Sciatic nerve (tissue), 2 donors: ENCODE measurements at places on chromosomes 12 and 14.
A peak's percentile ranks its signal among the peaks of the same experiment; 100 is the strongest.

- DNase-seq = no peak
Observed at GRCh38 chr14:69041783-69042182, 62.7 kb upstream of the ACTN1 start.

- no peak for DNase-seq
Observed at GRCh38 chr14:23055621-23056144, 1.6 kb downstream of the CDH24 start.

- DNase-seq = no peak
Observed at GRCh38 chr12:48779869-48780268, 9.0 kb downstream of the ADCY6 start.

DNA sequence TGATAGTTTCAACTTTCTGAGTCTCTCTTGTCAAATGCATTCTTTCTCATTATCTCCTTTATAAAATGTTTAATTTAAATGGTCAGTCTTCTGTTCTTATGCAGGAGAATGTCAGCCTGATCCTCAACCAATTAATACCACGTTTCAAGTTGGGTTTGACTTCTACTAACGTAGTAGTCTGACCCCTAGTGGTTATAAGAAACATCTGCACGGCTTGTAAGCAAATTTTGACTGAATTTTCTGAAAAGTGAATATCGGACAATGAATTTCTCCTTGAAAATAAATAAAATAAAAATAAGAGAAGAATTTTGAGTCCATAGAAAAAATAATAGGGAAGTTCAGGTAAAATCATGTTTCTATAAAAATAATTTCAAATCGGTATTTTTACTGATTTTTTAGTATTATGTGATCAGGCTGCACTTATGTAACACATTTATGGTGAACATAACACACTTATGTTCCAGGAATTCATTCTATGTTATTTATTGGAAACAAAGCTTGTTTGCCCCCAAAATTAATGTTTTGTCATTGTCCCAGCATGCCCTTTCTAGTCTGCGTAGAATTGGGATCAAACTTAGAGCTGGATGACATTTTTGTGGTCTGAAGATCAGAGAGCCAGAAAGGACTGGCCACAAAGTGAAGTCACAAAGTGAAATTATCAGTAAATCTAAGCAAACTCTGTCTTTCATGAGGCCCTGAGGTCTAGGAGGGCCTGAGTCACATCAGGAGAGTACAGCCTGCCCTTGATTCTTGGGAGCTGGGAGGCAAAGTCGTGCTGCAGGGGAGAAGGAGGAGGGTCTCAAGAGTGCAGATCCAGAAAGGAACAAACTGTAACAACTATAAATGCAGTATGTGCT is 101.2 kb upstream of the STXBP6 start:
- no peak for DNase-seq

- DNase-seq = no peak
Observed at GRCh38 chr14:69948351-69948750, 69.1 kb downstream of the SMOC1 start.

- DNase-seq = no peak
Observed at GRCh38 chr12:85392508-85392907, 112.5 kb downstream of the ALX1 start.

DNA sequence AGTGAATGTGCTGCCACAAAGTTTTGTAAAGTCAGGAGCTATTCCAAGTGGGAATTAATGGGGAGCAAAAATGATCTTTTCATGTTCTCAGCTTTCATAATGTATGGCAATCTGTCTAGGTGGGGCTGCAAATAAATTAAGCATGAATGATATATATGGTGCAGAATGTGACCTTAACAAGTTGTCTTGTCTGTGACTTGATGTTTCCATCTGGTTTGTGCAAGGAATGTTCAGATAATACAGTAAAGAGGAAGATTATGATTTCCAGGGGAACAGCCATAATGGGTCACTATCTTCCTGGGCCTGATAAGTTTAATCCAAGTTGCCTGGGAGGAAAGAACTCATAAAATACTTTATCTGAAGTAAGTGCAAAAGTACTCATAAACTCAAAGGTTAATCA is 1815.8 kb upstream of the FLRT2 start:
- no peak for DNase-seq

DNA sequence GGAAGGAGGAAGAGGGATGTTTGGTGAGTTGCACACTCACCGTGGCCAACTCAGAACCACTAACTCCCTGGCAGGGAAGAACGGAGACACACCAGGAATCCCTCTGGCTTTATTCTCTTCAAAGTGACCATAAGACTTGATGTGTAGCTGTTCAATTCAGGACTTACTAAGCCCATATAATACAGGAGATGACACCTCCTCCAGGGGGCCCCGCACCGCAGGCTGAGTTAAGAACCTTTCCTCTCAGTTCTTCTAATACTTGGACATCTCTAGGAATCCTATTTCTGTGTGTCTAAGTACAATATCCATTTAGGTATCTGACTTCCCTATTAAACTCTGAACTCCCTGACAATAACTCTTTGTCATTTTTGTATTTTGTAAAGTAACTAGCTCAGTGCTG is 49.5 kb downstream of the DCAF4 start:
- DNase-seq = no peak

DNA sequence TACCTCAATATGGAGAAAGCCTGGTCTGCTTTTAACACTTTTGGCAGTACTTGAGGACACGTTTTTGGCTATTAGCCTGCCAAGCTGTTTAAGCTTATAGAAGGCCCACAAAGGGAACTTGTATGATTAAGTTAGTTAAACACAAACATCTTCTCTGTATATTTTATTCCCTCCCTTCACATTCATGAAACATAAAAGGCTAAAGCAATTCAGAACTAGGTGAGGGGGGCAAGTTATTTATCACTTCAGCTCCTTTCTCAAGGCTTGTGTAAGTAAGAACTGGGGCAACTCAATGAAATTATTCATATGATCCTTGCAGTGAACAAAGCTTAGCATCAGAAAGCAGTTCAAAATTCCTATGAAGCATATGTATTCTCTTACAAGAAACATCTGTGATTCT is 7.5 kb downstream of the PRICKLE1 start:
- DNase-seq = no peak

DNA sequence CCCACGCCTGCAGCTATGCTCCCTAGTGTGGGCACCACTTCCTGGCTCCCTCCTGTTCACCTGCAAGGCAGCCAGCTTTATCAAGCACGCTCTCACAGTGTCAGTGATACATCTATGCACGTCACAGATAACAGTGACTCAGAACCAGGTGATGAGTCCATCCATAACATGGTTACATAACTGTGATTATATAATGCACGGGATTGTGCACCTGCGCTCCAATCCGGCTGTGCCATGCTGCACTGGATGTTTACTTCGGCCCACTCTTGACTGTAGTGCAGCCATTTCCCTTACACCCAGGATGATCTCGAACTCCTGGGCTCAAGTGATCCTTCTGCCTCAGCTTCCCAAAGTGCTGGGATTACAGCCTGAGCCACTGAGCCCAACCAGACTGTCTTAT is 38.4 kb upstream of the CEP83 start:
- no peak for DNase-seq

GRCh38 chr12:131112700-131113290 is 159.1 kb downstream of the ADGRD1 start:
- DNase-seq = peak; percentile 49

DNA sequence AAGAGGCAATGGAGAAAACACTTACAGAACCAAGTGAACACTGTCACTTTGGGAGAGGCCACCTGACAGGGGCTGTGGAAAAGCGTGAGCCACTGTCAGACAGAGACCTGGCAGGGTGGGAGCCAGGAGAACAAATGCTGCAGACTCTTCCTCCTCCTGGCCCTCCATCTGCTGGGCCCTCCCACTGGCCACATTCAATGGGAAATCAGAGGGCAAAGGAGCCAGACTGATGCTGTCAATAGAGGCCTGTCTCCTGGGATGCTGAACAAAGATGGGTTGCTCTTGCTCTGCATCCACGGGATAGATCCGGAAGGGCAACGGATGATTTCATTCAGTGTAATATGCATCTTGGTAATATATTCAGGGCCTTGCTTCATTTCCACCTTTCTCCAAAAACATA is 44.9 kb upstream of the BCAT1 start:
- no peak for DNase-seq

- no peak for DNase-seq
Observed at GRCh38 chr14:40265096-40265495, 832.9 kb upstream of the FBXO33 start.

DNA sequence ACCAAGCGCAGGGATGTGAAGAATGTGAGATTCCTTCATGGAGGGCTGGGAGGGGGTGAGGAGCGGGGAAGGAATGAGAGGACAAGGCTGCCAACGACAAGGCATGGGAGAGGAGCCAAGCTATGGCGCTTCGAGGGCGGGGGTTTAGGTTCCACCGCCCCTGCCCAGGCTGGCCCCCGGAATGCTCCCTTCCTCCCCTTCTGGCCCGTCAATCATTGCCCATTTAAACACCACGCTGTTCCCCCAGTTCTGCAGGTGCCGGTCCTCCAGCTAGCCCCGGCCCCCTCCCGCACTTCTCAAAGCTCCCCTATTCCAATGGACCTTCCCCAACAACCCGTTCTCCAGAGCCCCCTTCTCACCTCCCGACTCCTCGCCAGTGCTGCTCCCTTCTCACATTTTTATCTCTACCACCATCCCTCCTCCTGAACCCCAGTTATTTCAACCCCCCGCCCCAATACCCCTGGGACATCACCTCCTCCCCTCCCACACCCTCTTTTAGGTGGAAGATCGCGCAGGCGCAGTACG is 428 bp downstream of the RNF41 start:
- DNase-seq = peak; percentile 78

DNA sequence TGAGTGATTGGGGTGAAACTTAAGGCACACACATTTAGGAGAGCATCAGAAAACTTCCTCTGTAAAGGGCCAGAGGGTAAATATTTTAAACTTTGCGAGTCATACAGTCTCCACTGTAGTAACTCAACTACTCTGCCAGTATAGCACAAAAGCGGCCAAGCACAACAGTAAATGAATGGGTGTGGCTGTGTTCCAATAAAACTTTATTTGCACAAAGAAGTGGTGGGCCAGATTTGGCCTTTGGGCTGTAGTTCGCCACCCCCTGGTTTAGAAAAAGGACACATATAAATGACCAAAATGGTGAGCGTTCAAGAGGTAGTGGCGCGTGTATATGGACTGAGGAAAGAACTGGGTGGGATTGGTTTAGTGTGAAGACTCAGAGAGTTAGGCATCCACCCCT is 109.9 kb downstream of the CALM1 start:
- DNase-seq = no peak

DNA sequence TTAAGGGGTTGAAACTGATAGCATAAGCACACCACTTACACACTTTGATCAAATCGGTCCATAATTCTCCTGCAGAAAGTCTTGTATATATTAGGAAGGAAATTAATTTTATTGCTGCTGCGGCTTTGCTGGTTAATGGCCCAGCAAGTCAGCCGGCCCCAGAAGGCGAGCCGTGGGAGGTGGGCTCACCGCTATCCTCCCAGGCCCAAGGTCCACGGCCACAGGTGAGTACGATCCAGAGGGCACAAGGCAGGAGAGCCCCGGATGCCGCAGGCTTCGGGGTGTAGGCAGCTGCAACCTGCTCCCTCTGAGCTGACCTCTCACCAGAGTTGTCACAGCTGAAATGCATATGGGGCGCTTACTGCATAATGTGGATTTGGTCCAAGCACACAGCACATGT is 165.7 kb downstream of the TBX5 start:
- DNase-seq = no peak

GRCh38 chr14:103894034-103894722 is 34.1 kb upstream of the TDRD9 start:
- DNase-seq = no peak

- no peak for DNase-seq
Observed at GRCh38 chr12:132631666-132632065, 13.1 kb downstream of the P2RX2 start.

- peak; percentile 53 for DNase-seq
Observed at GRCh38 chr14:101497684-101498525, 63.4 kb upstream of the DIO3 start.

DNA sequence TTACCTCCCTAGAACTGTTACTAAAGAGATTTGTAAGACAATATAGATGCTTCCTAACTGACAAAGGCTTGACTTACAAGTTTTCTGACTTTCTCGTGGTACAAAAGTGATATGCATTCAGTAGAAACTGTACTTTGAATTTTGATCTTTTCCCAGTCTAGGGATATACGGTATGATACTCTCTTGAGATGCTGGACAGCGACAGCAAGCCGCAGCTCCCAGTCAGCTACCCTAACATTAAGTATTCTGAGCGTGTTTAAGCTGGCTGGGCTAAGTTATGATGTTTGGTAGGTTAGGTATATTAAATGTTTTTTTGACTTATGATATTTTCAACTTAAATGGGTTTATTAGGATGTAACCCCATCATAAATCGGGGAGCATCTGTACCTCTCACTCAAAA is 55.2 kb upstream of the CDKL1 start:
- DNase-seq = no peak

DNA sequence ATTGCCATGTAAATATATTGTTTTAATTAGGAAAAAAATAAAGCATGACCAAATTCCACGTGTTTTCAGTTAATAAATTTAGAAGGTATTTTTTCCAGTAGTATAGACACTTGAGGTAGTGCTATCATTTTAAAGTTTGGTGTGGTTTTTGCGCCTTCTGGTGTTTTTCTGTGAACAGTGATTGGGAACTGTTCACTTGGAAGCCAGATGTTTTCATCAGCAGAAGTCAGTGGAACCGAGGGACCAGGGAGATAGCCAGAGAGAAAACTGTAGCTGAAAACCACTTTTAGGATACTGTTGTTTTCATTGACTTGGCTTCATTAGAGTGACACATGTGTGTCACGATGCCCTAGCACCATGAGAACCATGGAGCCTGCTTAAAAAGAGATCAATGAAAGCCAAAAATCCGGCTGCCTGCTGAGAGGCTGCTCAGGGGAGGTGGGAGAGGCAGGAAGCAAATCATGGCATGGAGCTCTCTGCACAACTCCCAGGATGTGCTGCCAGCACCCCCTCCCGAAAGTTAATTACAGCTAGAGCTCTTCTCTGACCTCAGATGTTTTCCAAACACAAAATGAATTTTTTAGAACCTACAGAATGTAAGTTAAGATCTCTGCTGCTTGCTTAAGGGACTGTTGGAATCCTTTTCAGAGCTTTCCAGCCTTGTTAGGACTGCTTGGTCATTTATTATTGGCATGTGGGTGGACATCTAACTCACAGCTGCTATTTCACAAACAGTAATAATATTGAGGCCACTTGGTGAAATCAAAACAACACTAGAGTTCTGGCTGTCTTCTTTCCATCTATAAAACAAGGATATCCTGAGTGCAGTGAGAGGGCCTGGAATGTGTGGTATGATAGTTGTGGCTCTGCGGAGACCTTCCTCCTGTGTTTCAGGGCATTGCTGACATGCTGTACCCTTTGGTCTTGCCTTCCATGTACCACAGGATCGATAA is 192.3 kb downstream of the ANO4 start:
- no peak for DNase-seq

GRCh38 chr12:91639327-91639726 is 456.7 kb upstream of the DCN start:
- DNase-seq = no peak

DNA sequence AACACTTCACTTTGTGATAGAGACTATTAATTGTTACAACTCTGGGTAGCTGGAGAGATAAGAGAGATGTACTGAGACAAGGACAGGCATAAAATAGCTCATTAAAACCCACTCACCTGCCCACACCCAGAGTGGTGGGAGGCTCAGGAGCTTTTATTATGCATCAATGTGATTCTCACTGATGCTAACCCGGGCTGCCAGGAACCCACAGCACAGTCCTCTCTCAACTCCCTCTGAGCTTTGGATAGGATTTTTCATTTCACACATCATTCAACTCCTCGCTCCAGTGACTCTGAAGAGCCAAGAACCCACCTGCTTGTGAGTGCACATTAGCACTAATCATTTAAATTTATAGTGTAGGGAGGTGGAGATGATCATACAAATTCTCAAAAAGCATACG is 827.9 kb downstream of the FLRT2 start:
- no peak for DNase-seq
